ENCODE measurements at places on chromosomes 12 and 14. TPM values are rescaled to one million over a fixed set of nuclear protein-coding genes. Genes with fewer than 3 reads are reported as not detected.
A peak's percentile ranks its signal among the peaks of the same experiment; 100 is the strongest.

GRCh38 chr12:14643251-14643650 lies 53.1 kb downstream of the GUCY2C start:
- no peak for DNase-seq

GRCh38 chr14:71586131-71586897 lies 345.9 kb upstream of the RGS6 start:
- no peak for DNase-seq

DACT1 gene
- 0.89 TPM for total RNA-seq

- no peak for DNase-seq
Observed at GRCh38 chr14:20477211-20477876, 8.1 kb downstream of the PNP start.

NYNRIN gene
- total RNA-seq: 0.12 TPM

DNA sequence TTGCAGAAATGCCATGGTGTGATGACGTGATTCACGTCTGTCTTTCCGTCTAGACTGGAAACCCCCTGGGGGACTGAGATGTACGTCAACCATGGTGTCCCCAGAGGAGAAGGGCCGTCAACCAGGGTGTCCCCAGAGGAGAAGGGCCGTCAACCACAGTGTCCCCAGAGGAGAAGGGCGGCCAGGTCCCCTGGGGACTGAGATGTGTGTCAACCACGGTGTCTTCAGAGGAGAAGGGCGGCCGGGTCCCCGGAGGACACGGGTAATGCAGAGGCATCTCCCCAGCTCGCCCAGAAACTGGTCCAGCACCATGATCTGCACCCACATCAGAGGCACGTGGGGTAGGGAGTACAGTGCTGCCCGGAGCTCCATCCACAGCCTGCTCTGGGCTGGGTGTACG lies 30.6 kb upstream of the GALNT9 start:
- DNase-seq: no peak

FAM181A gene
- not detected for total RNA-seq

- no peak for DNase-seq
Observed at GRCh38 chr12:8677362-8677761, 14.7 kb upstream of the MFAP5 start.

CTSG gene
- not detected for total RNA-seq

- peak; percentile 21 for DNase-seq
Observed at GRCh38 chr12:102215992-102216691, 18.5 kb upstream of the PMCH start.

- no peak for DNase-seq
Observed at GRCh38 chr14:23572524-23572828, 4.9 kb upstream of the AP1G2 start.

EML1 gene
- 9.7 TPM for total RNA-seq

FZD10 gene
- not detected for total RNA-seq

DNA sequence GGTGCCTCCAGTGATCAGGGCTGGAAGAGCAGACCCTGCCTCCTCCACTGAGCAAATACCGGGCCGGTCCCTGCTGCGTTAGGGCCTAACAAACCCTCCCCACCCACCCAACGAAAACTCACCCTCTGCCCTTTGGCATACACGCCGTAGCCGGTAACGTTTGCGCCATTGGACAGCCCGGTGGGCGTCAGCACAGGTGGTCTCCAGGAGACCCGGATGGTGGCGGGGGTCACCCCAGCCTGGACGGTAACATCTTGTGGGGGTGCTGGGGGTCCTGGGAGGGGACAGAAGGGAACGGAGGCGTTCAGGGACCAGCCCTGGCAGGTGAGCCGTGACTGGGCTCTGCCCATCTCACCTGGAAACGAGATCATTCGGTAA lies 100.5 kb downstream of the PIWIL1 start:
- DNase-seq: no peak

GRCh38 chr14:77869340-77869739 lies 69.4 kb downstream of the ADCK1 start:
- DNase-seq: no peak

PRH1 gene
- total RNA-seq: 4.0 TPM

PLEK2 gene
- total RNA-seq: 5.9 TPM

DNA sequence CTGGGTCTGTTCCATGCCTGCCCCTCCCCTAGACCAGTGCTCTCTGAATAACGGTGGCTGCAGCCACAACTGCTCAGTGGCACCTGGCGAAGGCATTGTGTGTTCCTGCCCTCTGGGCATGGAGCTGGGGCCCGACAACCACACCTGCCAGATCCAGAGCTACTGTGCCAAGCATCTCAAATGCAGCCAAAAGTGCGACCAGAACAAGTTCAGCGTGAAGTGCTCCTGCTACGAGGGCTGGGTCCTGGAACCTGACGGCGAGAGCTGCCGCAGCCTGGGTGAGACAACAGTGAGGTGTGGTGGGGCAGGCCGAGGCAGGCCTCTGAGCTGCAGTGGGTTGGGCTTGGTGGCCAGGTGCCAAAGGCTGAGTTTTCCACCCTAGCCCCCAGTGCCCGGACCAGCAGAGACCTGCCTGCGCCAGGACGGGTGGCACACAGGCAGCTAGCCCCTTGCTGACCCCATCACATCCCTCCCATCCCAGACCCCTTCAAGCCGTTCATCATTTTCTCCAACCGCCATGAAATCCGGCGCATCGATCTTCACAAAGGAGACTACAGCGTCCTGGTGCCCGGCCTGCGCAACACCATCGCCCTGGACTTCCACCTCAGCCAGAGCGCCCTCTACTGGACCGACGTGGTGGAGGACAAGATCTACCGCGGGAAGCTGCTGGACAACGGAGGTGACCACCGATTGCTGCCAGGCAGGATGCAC lies 28.2 kb upstream of the LRP1-AS start:
- DNase-seq: peak; percentile 78

- no peak for DNase-seq
Observed at GRCh38 chr14:24116128-24116814, 1.5 kb upstream of the NRL start.

GRCh38 chr12:103181366-103182152 lies 224.1 kb downstream of the ASCL1 start:
- DNase-seq: no peak

DNA sequence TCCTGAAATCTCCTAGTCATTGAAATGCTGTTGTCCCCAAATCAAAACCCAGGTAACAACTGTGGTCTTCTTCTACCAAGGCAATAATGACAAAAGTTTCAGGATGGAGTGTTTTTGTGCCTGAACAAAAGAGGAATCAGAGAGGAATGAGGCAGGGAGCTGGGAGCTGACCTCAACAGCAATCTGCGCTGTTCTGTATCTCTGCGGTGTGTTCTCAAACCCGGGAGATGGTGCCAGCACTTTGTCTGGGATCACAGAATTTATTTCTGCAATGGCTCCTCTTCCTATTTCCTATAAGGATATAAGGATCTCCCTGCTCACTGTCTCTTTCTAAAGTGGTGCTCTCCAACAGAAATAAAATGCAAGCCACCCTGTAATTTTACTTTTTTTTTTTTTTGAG lies 449 bp upstream of the GLT8D2 start:
- no peak for DNase-seq

SLC38A4 gene
- 0.46 TPM for total RNA-seq

ENDOU gene
- total RNA-seq: 0.37 TPM

DNA sequence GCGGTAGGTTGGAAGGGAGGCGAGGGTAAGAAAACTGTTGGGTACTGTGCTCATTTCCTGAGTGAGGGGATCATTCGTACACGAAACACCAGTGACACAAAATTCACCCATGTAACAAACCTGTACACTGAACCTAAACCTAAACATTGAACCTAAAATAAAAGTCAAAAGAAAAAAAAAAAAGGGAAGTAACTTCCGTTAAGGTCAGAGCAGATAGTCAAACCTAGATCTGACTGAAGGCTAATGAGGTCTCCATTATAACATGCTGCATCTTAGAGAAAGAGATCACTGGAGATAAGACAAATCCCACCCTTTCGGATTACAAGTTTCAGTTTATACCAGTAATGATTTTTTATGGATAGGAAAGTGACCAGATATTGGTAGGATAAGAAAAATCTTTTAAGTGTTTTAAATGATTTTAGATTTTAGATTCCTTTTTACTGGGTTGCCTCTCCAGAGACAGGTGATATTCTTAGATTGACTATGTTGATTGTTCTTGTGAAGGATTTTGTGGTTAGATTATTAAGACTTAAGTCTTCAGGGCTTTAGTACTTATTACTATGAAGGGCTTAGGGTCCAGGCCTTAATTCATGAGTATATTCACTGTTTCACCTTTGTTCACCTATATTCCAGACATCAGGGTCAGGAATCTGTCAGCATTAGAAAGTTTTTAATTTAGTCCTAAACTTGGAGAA lies 11.2 kb upstream of the NCKAP1L start:
- no peak for DNase-seq

DNA sequence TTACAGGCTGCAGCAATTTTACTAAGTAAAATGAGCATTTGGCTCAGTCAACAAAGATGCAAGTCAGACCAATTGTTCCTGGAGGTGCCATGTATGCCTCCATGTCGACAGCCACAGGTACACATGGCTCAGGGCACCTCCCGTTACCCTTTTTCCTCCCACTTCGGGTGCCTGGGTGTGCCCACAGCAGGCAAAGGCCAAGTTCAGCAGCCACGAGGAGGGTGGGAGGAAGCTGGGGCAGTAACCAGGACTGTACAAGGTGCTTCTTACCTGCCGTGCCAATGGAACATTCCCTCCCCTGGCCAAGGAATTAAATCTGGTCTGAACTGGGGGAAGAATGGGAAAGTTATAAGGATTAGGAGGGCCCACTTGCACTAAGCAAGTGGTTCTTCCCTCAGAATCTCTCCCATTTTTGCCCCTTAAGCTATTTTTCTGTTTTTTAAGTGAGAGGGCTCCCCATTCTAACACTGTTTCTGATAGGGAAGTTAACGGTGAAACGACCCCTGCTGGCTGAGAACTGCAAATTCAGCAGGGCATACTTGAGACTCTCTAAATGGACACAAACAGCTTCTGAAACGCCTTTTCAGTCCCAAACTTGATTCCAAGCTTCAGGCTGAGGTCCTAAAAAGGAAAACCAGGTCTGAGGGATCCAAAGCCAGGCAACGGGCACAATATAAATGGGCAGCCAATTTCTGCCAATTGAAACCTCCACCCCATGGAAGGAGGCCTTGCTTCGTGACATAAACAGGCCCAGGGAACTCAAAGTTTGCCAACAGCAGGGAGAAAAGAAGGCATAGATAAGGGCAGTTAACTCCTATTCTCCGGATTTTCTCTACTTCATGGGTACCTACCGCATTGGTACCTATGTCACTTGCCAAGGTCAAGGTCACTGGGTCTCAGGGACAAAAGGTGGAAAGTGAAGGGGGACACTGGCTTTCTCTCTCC lies 24.8 kb downstream of the CLECL1 start:
- DNase-seq: peak; percentile 19

KCNC2 gene
- not detected for total RNA-seq

RNF34 gene
- 40.6 TPM for total RNA-seq

DNA sequence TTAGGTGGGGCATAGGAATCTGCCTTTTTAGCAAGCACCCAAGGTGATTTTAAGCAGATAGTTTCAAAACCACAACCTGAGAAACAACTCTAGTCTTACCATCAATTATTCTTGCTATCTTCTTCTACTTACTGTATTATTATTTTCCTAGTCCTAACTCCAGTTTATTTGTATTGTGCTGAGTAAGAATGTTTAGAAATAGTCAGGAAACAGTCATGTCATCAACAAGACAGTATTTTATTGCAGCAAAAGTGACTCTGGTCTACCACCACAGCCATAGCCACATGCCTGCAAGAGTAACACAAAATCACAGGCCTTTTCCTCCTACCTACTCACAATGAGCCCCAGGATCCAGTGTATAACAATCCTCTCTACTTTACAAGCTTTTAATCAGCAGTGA lies 46.3 kb upstream of the FLRT2 start:
- DNase-seq: no peak

NUP107 gene
- total RNA-seq: 66.7 TPM

BTBD6 gene
- 15.3 TPM for total RNA-seq

All from NCI-H460 (cell line).